NCI-H1417 treated with DMSO at 0.1 percent for 48 hours (cell line): ENCODE measurements at places on chromosomes 13 and 19.

DNA sequence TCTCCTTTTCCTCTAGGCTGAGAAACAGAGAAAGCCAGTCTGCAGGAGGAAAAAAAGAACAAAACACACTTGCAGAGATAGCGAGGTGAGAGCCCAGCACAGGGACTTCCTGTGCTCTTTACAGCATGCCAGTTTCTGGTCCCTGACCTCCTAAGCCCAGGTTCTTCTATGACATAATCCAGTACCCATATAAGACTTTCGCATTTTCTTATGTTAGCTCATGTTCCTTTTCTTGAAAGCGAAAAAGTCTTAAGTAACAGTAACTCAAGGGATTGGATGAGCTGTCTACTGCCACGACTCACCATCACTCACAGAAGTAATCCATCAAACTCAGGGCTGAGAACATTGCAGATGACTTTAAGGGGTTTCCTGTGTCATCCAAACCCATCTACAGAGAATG lies 17.4 kb downstream of the CCDC70 start:
- DNase-seq: no peak

DNA sequence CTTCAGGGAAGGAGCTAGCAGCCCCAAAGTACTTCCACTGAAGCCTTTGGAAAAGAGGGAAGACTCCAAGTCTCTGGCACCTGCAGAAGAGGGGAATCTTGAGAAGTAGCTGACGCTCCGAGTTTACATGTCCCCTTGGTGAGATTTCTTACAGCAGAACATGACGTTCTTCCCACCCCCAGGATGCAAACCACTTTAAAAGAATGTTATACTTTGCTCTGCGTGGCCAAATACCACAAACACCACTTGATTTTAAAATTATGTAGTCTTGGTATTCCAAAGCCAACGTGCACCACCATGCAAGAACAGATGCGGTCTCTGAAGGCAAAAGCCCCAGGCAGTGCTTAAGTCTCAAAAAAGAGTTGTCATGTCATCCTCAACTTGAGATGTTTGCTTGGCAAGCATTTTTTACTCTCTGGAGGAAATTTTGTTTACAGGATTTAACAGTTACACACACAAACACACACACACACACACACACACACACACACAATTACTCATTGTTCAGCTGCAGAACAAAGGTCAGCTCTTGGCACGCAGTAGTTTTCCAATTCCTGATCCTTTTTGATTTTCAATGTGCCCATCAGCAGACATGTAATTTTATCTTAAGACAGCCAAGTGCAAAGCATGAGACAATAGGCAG lies 106.1 kb downstream of the RGCC start:
- DNase-seq: no peak

GRCh38 chr13:108915634-108916512 lies 286.5 kb downstream of the MYO16 start:
- no peak for DNase-seq

- no peak for DNase-seq
Observed at GRCh38 chr13:43411741-43412140, 375.0 kb downstream of the ENOX1 start.

GRCh38 chr19:18384775-18385174 lies 1.2 kb upstream of the GDF15 start:
- DNase-seq: no peak

GRCh38 chr19:54464630-54465425 lies 1.2 kb upstream of the LENG9 start:
- no peak for DNase-seq

DNA sequence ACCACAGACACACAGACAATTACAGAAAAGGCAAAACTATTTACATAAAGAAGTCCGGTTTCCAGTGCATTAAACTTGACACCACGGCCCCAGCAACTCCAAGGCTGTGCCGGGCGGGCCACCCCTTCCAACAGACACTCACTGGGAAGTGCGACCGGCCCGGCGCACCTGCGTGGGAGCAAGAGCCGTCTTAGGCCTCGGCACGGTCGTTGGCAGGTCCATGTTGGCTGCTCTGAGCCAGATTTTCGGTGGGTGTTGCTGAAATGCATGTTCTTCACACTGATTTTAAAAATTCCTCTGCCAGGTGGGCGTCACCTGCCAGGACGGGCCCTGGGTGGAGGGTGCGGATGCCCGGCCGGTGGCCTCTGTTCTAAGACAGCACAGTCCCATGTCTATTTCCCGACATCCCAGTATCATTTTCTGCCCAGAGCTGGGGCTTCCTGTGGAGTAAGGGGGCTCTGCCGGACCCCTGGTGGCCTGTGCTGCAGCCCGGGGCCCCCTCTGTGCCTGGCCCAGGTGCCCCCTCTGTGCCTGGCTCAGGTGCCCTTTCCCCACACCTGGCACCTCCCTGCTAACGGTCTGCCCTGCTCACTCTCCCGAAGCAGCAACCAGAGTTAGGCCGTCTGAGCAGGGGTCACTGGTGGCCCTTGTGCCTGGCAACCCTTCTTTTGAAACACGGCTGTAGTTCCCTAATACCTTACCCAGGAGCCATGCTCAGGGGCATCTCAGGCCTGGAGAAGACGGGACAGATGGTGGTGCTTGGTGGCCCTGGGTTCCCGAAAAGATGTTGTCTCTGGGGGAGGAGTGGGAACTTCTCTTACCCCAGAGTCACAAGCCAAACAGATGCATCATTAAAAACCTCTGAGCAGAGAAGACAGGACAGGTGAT lies 9.2 kb downstream of the TMEM255B start:
- DNase-seq: no peak
